ENCODE measurements at places on chromosomes 3 and 15. TPM values are rescaled to one million over a fixed set of nuclear protein-coding genes. Genes with fewer than 3 reads are reported as not detected.

DNA sequence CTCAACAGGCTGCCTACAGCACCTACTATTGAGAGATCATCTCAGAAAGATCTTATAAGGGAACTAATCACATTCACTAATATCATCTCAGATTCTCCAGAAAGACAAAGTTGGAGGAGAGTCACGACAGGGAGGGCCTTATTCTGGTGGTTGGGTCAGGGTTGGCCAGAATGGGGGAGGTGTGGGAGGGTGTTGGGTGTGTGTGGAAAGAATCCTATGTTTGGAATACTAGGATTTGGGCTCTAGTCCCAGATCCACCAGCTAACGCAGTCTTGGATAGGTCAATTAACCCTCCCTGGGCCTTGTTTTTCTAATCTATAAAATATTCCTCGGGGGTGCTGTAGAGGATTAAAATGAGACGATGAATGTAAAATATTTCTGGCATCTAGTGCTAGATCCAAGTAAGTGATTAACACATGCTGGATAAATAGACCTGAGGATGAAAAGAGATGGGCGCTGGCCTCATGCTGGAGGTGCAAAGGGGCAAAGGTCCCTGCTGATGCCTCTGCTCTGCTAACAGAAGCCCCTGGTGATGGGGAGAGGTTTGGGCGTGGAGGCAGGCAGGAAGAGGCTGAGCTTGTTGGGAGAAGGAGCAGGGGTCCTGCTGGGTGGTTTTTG is 67.6 kb upstream of the ETV5 start:
- H3K27ac ChIP-seq: no peak overlapping the region
- no peaks in the 10 kb centered on the region for H3K36me3 ChIP-seq
- no peaks in the 10 kb centered on the region for H3K27me3 ChIP-seq
- H3K4me1 ChIP-seq: no peaks in the 10 kb centered on the region
- H3K4me3 ChIP-seq: no peak overlapping the region

PAQR5 gene
- not detected for total RNA-seq

FRMD4B gene
- 112 TPM for total RNA-seq

GRCh38 chr3:154886437-154886836 is 193.7 kb upstream of the MME start:
- H3K27me3 ChIP-seq: no peaks in the 10 kb centered on the region
- no peak overlapping the region for H3K4me3 ChIP-seq
- H3K4me1 ChIP-seq: no peaks in the 10 kb centered on the region
- no peak for DNase-seq
- H3K27ac ChIP-seq: no peak overlapping the region
- H3K36me3 ChIP-seq: no peaks in the 10 kb centered on the region

GRCh38 chr3:189909573-189909972 is 211.1 kb downstream of the P3H2 start:
- no peaks in the 10 kb centered on the region for H3K27me3 ChIP-seq
- no peak overlapping the region for H3K27ac ChIP-seq
- no peak overlapping the region for H3K4me3 ChIP-seq
- H3K4me1 ChIP-seq: no peaks in the 10 kb centered on the region

PTX3 gene
- 21.4 TPM for total RNA-seq
